ENCODE measurements at places on chromosomes 11 and 22.

DNA sequence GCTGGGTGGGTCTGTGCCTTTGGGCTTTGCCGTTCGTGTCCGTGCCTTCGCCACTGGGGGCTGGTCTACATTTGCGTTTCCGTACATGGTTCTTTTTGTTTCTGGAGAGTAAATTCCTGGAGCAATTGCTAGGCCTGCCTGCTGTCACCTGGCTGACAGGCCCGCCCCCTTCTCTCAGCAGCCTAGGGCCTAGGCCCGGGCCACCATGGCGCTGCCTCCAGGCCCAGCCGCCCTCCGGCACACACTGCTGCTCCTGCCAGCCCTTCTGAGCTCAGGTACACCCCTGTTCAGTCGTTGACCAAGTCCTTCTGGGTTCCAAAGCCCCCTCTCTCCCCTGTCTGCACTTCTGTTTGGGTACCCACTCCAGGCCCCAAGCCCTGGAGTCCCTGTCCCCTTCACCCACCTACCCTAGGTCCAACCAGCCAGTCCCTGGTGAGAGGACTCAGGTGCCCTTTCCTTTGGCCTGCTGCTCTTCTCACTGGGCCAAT lies 649 bp downstream of the TMEM25 start:
- DNase-seq: no peak

- no peak for DNase-seq
These were observed 29.8 kb downstream of the MAML2 start for GRCh38 chr11:96313163-96313562.

GRCh38 chr11:115927823-115928329 lies 423.7 kb upstream of the CADM1 start:
- no peak for DNase-seq

DNA sequence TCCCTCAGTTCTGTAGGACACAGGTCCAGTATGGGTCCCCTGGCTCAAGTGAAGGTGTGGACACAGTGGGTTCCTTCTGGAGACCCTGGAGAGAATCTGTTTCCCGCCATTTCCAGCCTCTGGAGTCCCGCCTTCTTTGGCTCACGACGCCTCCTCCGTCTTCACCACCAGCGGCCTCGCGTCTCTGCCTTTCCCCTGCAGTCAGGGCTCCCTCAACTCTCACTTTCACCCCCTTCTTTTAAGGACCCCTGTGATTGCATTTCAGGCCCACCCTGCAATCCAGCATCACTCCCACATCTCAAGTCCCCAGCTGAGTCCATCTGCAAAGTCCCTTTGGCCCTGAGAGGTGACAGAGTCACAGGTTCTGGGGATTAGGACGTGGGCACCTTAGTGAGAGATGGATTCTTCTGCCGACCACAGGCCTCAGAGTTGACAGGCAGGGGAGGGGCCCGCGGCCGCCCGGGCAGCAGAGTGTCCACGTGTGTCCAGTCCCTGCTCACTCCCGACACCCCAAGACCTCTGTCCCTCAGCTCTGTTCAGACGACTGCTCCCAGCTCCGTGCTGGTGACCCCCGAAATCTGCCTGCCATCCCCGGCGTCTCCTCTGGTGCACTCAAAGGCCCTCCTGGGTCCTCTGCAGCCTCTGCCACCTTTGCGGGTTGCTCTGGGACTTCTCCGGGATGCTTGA lies 36.9 kb upstream of the KRTAP5-7 start:
- DNase-seq: peak; percentile 18

- no peak for DNase-seq
These were observed at the start of gene CD6 for GRCh38 chr11:60971520-60971919. TSS of gene CD6 (plus strand) at chr11:60971680. CDS start at chr11:60971866, 186 bp downstream.

GRCh38 chr11:74685905-74686304 lies 45.3 kb downstream of the CHRDL2 start:
- DNase-seq: peak; percentile 57

- DNase-seq: no peak
These were observed 161.1 kb upstream of the CCDC179 start for GRCh38 chr11:23021287-23021863.

GRCh38 chr11:60003729-60004128 lies 13.3 kb upstream of the OOSP4B start:
- DNase-seq: no peak

DNA sequence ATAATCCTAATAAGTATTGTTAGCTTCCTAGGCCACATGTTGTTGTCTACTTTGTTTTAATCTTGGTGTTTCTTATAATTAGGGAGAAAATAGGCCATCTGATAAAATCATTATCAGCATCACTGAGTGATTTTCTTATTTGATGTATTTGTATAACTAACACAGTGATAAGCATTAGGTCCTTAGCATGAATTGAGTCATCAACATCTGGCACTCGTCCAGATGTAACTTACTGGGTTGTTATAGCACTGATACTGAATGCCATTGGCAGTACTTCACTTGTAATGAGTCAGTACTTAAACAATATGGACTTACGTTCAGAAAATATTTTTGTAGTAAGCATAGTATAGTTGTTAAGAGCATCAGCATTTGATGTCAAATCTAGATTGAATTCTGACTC lies 16.2 kb downstream of the API5 start:
- DNase-seq: no peak

DNA sequence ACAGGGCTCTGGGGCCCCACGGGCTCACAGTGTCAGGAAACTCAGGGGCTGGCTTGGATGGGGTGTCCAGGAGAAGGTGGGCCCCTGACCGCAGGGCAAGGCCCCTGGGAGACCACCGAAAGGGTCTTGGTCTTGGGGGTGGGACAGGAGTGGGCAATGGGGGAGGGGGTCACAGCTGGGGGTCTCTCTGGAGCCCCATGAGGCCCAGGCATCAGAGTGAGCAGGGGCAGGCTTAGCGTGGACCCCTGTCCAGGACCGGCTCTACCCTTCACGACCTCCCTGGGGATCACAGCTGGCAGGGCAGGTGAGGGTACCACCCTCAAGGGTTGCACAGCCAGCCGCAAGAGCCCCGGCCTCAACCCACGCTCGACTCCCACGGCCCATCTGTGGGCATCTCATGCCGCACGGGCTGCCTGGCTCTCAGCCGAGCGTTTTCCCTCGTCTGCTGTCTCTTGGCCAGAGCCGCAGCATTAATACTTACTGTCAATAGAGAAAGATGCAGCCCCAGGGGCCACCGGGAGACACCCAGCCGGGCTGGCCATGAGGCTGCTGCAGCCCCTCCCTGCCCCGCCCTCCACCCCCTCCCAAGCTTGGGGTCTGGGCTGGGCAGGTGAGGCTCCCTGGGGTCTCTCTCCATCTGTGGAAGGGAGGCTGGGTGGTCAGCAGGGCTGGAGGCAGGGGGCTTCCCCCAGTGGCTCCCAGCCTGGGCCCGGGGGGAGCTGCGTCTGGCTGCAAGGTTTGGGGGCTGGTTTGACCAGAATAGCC lies 662 bp downstream of the MUC5B start:
- DNase-seq: peak; percentile 18

DNA sequence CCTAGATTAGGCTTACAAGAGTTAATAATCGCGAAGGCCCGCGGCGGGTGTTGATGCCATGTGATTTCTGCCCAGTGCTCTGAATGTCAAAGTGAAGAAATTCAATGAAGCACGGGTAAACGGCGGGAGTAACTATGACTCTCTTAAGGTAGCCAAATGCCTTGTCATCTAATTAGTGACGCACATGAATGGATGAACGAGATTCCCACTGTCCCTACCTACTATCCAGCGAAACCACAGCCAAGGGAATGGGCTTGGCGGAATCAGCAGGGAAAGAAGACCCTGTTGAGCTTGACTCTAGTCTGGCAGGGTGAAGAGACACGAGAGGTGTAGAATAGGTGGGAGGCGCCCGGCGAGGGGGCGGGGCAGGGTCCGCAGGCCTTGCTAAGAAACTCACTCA lies 65.5 kb downstream of the AAMDC start:
- no peak for DNase-seq

- no peak for DNase-seq
These were observed 2.8 kb upstream of the POLA2 start for GRCh38 chr11:65258988-65259387.

- no peak for DNase-seq
These were observed 23.3 kb downstream of the DKK3 start for GRCh38 chr11:11985016-11985715.

DNA sequence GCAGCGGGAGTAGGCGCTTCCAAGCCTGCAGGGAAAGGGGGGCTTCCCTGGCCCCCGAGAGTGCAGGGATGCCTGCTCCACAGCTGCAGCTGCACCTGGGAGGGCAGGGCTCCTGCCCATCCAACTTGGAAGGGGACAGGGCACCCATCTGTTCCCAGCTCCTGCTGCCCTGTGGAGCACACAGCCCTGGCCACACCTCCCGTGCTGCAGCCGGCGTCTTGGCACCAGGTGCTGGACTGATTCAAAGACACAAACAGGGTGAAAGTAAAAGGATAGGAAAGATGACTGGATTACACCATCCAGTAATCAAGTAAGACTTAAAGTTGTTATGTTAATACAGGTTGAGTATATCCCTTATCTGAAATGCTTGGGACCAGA lies 14.8 kb downstream of the NPAT start:
- no peak for DNase-seq

- no peak for DNase-seq
These were observed 14.3 kb downstream of the TTC38 start for GRCh38 chr22:46281866-46282678.

DNA sequence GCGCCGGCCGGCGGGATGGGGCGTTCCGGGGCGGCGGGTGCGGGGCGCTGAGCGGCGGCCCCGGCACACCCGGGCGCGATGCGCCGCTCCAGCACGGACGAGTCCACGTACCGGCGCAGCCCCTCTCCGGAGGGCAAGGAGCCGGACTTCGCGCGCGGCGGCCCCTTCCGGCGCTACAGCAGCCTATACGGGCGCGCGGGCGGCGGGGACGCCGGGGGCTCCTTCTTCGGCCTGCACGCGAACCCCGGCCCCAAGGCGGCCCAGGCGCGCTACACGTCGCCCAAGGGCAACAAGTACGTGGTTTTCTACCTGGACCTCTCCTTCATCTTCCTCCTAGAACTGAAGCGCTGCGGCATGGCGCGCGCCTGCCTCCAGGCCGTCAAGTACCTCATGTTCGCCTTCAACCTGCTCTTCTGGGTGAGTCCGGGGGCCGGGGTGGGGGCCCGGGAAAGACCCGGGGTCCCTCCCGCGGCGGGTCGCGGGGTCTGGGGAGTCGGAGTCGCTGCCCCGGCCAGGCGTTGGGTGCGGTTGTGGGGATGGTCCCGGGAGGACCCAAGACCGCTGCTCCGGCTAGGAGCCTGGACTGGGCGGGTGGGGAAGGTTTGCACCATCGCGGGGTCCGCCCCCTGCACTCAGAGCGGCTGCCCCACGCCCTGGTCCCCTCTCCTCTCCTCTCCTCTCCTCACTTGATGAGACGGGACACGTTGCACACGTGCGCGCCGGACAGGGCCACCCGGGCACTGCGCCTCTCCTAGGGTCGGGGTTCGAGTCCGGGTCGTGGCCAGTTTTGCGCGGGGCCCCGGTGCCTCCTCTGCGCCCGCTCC lies 7.5 kb downstream of the TSPAN4 start:
- no peak for DNase-seq

- DNase-seq: peak; percentile 41
These were observed 129.1 kb downstream of the SNX19 start for GRCh38 chr11:130787092-130787616.

DNA sequence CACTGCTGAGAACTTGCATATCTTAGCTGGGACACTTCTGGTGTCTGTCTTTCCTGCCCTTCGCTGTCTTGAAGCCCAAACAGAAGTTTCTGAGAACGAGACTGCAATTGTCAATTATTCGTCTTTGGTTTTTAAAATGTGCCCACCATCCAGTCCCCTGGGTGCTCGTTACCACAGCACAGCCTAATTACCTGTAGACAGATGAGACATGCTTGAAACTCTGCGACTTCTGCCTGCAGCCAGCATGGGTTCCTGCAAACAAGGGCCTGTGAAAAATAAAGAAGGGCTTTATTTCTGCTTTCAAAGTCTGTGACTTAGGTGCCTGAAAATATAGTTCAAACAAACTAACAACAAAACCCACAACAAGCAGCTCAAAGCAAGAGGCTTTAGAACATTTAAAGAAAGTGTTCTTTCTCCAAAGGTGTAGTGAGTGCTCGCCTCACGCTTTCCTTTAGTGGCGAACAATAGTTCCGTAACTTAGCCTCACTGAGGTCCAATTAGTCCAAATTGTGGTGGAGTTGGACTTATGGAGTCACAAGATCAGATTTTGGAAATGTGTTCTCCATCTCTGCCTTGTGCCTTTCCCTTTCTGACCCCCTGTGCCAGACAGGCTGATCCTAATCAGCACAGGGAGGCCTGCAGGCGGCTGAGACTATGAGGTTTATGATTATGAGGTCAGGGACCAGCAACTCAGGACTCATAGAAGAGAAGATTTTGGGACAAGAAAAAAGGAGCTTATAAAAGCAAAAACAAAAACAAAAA lies 20.4 kb upstream of the GRAMD1B start:
- DNase-seq: no peak

GRCh38 chr22:50703726-50704509 lies 31.3 kb downstream of the SHANK3 start:
- peak; percentile 14 for DNase-seq

DNA sequence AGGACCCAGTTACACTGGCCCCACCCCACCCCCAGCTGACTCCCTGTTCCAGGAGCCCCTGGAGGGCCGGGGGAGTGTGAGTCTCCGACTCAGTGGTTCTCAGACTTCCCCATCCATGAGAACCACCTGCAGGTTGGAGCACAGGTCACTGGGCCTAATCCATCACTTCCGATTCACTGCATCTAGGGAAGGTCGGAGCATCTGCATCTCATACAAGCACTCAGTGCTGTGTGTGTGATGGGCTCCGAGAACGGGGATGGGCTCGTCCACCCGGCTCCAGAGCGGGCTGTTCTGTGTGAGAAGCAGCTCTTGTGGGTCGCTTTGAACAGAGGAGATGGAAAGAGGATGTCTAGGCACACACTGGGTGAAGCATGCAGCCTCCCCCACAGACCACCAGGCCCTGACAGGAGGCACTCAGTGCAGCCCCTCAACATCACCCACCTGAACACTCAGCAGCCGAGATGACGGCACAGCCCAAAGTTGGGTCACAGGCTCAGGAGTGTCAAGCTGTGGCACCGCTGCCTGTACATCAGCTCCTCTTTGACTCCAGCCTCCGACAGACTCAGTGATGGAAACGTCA lies 541.4 kb downstream of the BRD1 start:
- DNase-seq: no peak

- no peak for DNase-seq
These were observed 9.5 kb downstream of the ATXN10 start for GRCh38 chr22:45680932-45681700.

- DNase-seq: no peak
These were observed 470.5 kb downstream of the ETS1 start for GRCh38 chr11:128116885-128117284.
